Fibroblast of pulmonary artery (primary cell): ENCODE measurements at places on chromosomes 5 and 9.

GRCh38 chr9:126474786-126475485 is 138.8 kb upstream of the LMX1B start:
- DNase-seq, result no peak

- DNase-seq, result no peak
Observed at GRCh38 chr5:4386152-4386551, 754.0 kb upstream of the ADAMTS16 start.

DNA sequence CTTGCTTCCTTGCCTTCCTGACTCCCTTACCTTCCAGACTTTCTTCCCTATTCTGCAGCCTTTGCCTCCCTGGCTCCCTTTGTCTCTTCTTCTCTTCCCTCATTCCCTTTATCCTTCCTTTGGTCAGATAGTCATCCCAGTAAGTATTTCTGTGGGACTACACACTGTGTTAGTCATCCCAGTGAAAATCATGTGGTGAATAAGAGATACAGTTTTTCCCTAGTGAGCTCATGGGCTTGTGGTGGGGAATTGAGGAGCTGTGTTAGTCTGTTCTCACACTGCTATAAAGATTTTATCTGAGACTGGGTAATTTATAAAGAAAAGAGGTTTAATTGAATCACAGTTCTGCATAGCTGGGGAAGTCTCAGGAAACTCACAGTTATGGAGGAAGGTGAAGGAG is 109.8 kb upstream of the EDIL3 start:
- DNase-seq, result peak; percentile 67

DNA sequence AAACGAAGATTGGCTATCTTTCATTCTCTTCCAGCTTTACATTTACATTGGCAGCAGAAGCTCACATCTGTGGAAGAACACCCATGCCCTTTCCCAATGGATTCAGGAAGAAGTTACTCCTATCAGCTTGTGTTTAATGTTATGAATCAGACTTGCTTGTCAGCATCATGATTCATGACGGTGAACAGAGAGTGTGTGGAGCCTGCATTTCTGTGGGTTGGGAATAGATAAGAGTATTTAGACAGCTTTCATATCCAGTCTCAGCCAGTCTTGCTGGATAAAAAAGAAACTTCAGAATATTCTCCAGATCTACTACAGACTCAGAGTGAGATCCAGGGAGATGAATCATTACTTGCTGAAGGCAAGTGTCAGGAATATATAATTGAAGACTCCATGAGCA is 812.9 kb upstream of the ZNF608 start:
- peak; percentile 98 for DNase-seq

DNA sequence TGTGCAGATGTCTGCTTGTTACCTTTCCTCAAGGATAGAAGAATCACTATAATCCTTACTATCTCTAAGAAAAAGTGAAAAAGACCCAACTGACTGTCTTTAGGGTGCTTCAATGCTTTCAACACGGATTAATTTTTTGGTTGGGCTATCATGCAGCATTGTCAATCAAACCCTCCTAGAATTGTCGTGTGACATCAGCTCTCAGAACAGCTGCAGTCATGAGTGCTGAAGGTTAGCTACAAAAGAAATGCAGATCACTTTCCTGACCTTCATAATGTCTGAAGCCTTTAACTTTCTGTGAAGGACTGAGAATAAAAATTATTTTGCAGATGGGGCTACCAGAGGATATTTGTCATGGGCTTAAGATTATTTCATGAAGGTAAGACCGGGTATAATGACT is 107.9 kb upstream of the EFNA5 start:
- no peak for DNase-seq

GRCh38 chr5:134236820-134237219 is 10.9 kb upstream of the PPP2CA start:
- no peak for DNase-seq

GRCh38 chr9:105994970-105995369 is 300.6 kb downstream of the TMEM38B start:
- DNase-seq, result no peak

DNA sequence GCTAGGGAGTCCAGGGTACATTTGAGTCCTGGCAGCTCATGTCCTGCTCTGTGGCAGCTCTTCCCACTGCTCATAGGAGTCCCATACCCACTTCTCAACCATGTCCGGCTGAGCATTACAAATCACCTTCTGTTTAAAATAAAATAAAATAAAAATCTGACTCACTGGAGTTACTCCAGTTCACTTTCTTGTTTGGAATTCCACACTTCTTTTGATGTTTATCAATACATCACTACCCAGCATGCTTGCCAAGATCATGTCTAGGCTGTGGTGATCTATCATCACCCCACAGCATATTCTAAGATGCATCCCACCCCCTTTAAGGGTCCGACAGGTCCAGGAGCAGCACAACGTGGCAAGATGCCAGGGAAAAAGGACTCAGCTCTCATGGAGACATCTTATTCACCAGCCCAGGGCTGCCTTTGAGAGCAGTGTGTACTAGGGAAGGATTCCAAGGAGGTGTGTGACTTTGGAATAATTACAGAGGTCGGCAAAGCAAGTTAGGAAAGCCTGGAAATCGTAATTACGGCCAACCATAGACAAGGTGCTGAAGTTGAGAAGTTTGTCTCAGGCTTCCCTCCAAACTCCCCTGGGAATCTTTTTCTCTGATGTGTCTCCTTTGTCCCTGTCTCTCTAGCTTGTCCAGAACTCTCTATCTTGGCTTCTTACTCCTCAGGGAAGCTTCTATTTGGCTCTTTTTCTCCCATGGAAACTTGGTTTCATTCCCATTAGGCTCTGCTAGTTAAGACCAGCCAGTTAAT is 111.4 kb upstream of the SLC1A3 start:
- DNase-seq, result peak; percentile 7

DNA sequence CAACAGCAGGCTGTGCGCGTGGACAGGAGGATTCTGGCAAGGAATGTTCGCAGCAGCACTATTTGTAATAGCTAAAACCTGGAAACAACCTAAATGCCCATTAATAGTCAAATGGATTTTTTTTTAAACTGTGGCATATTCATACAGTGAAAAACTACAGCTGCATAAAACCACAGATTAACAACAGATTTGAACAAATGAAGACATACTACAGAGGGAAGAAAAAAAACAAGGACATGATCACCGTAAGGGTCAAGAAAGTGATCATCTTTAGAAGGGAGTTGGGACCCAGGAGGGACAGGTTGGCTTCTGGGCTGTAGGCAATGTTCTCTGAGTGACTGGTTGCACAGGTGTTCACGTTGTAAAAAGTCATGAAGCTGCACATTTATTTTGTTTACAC is 1.2 kb upstream of the TMOD1 start:
- no peak for DNase-seq

DNA sequence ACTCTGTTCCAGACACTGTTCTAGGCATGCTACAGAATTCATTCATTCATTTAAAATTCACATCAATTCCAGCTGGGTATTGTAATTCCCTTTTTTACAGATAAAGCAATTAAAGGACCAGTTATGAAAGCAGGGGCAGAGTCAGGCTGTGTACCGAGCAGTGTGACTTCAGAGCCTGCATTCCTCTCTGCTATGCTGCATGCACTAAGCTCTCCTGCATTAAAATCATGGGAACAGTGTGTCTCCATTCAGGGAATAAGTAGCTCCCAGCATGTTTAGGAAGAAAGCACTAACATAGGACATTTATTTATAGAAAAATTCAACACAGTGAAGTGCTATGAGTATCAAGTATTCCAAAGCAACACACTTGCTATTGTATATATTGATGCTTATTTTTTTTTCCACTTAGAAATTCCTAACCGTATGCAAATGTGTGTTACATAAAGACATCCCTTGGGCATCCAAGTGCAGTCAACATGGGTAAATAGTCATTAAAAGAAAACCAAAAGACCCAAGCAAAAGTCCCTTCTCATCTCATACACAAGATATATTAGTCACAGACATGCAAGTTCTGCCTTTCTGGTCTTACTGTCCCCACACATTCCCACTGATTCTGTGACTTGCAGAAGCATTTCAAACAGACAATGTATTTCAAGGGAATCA is 173.7 kb downstream of the GABRB2 start:
- no peak for DNase-seq

- peak; percentile 37 for DNase-seq
Observed at GRCh38 chr5:163496286-163496685, 9.1 kb upstream of the MAT2B start.

- no peak for DNase-seq
Observed at GRCh38 chr9:14097666-14098415, 216.1 kb downstream of the NFIB start.

DNA sequence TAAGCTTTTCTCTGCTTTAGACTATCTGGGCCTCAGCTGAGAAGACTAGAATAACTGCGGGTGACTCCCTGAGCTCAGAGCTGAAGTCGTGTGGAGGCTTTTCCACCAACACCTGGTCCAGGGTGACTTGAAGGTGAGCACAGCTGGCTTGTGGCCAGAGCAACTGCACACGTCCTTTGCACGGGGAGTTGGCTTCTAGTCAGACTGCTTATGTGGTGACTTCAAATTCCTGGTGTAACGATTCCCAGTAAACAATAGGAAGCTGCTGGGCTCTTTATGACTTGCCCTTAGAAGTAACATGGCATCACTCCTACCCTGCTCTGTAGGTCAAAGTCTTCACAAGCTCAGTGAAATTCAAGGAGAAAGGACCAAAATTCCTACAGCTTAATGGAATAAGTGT is 800.6 kb upstream of the CDH6 start:
- DNase-seq, result no peak

GRCh38 chr5:143032581-143032836 is 262.3 kb downstream of the ARHGAP26 start:
- no peak for DNase-seq

DNA sequence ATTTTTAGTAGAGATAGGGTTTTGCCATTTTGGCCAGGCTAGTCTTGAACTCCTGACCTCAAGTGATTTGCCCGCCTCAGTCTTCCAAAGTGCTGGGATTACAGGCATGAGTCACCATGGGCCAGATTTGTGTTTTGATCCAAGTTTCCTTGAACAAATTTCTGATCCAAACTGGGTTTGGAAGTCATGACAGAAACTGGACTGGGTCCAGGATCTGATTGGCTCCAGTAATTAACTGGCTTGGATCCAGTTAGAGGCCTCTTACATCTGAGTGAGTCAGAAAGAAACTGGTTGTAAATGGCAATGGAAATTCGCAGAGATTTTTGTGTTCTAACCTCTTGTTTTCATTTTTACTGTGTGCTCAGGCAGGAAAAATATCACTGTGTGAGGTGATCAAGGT is 141.6 kb downstream of the SLC25A46 start:
- peak; percentile 98 for DNase-seq

GRCh38 chr5:169226895-169227294 is 74.0 kb downstream of the SLIT3 start:
- DNase-seq, result no peak

- no peak for DNase-seq
Observed at GRCh38 chr9:19787672-19788071, 1.2 kb downstream of the SLC24A2 start.

DNA sequence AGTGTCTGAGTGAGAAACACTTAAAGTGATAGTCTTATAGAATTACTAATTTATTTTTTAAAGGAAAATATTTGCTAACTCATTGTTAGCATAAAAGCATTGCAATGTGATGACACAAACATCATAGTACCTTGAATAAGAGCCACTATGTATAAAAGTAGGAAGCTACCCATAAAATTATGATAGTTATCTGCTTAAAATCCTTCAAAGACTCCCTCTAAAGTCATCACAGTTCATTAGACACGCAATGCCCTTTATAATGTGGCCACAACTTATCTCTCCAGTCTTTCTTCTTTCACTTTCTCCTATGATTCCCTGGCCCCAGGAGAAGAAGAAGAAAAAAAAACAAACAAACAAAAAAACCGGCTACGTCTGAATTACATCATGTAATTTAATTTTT is 1144.0 kb upstream of the NUDT12 start:
- no peak for DNase-seq

- DNase-seq, result no peak
Observed at GRCh38 chr5:178537467-178538371, 52.5 kb downstream of the COL23A1 start.

DNA sequence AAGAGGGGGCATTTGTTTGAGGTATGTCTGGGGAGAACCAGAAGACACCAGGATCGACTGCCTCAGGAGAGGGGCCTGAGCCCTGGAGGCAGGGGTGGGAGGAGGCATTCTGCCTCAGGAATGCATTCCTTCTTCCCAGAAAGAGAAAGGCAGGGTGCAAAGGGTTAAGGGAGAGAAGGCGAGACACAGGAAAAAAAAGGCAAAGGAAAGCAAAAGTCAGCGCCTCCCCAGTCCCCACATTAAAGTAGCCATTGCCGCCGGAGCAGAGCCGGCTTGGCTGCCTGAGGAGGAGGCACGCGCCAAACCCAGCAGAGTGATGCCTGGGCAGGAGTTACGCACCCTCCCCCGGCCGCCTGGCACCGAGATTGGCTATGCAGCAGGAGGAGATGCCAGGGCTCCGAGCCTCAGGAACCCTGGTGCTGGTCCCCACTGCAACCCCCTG is 123.8 kb upstream of the PHYKPL start:
- DNase-seq, result no peak

- DNase-seq, result peak; percentile 44
Observed at GRCh38 chr9:127742435-127743088, 7.5 kb upstream of the TOR2A start.

DNA sequence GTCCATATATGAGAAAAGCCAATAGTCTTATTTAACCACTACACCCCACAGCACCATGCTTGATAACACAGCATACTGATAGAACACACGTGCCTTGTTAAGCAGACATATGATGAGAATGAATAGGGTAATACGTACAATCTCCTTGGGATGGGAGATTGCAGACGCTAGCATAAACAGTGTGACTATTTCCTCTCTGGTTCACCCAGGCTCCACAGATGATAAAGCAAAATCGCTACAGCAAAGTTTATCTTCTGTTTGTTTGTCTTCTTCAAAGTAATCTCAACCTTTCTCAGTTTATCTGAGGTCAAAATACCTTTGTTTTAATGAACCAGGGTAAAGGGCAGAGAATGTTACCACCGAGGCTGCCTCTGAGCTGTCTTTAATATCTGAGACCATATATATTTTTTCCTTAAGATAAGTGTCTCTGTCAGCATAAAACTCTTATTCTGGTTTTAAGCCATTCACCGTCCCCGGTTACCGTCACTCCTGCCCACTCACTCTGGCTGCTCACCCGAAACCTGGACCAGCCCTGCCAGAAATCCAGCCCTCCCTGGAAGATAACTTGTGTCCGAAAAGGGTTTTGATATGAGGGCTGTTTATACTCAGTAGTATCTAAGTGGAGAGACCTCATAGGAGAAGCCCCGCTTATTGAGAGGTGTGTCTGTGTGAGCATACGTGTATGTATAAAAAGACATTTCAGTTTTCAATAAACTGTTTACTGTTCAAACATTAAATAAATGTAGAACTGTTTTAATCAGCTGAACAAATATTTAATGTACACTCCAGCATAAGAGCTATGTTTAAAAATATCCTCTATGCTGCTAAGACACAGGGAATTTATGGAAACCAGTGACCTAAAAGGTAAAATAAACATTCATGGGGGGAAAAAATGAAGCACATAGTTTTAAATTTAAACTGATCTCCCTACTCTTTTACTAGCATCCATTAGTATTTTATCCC is 465.4 kb downstream of the RASEF start:
- DNase-seq, result no peak

- DNase-seq, result peak; percentile 24
Observed at GRCh38 chr5:119347991-119348390, 7.8 kb upstream of the TNFAIP8 start.

DNA sequence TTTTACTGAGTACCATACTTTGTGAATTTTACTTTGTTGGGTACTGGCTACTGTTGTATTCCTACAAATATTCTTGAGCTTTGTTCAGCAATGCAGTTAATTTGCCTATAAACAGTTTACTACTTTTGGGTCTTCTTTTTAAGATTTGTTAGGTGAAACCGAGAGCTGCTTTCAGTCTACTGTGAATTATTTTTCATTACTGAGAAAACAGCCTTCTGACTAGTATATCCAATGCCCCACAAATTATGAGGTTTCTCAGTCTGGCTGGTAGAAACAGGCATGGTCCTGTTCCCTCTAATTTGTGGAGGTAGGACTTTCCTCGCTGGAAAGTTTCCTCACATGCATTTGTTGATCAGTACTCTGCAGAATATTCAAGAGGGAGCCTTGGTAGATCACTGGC is 392.0 kb downstream of the ZSWIM6 start:
- no peak for DNase-seq
